ENCODE measurements at places on chromosomes 5 and 9.

DNA sequence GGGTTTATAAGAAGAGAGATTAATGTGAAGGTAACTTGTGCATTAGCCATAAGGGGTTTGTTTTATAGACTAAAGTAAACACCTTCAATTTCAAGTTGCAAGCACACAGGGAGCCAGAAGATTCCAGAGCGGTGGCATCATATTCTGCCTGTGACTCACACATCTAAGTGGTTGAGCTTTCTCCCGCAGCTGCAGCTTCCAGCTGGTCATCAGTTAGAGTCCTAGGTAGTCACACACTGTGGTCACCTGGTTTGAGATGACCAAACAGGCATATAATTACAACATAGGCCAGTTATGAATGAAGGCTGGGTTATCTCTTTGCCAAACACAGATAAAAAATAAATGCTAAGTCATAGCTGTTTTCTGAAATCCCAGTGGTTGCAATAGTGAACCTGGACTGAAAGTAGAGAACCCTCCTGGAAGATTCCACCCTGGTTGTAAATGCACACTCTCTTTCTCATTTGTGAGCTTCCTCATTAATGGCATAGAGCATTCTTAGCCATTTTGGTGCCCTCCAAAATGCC lies 171.3 kb downstream of the GDNF start:
- no peak for DNase-seq

DNA sequence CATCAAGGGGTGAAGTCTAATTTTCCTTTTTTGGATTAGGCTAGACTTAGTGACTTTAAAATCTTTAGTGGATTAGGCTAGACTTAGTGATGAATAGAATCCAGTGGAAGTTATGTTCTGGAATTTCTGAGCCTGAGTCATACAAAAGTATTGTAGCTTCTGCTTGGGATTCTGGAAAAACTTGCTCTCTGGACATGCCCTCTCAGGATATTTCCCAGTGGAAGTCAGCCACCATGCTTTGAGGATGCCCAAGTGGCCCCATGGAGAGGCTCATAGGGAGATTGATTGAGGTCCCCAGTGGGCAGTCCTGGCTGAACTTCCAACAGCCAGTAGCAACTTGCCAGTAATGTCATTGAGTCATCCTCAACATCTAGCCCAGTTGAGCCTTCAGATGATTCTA lies 112.4 kb upstream of the PRLR start:
- no peak for DNase-seq

DNA sequence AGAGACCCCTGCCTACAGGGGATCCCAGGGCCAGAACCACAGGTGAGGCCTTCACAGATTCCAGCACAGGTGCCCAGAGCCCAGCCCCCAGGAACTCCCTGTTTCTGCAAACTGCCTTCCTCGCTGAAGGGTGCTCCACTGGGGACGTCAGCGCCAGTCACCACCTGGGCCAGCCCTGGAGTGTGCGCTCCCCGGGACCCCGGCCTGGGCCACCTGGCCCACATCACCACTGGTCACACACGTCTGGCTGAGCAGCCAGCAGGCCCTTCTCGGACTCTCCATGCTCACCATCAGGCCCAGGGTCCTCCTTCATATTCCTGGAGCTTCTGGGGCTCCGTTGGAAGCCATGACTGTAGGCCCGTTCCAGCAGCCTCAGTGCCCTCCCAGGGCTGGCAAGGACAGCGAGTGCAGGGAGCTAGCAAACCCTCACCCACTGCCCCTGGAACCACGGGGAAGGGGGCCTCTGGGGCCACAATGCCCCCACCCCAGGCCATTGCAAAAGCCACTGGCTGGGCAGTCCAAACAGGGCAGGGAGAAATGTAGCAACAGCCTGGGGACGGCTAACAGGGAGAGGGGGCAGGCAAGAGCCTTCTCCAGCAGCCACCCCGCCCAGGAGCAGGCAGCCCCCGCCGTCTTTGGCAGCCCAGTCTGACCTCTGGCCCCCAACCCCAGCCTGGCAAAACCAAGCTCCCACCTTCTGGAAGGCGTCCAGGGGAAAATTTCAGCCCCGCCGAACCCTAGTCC lies 1.3 kb downstream of the AGPAT2 start:
- DNase-seq, result no peak

- DNase-seq, result no peak
These were observed 842 bp upstream of the FEM1C start for GRCh38 chr5:115545351-115545882.

GRCh38 chr5:123113136-123113535 lies 24.1 kb downstream of the PRDM6 start:
- no peak for DNase-seq

GRCh38 chr9:18906656-18907395 lies 126.2 kb downstream of the SAXO1 start:
- no peak for DNase-seq

DNA sequence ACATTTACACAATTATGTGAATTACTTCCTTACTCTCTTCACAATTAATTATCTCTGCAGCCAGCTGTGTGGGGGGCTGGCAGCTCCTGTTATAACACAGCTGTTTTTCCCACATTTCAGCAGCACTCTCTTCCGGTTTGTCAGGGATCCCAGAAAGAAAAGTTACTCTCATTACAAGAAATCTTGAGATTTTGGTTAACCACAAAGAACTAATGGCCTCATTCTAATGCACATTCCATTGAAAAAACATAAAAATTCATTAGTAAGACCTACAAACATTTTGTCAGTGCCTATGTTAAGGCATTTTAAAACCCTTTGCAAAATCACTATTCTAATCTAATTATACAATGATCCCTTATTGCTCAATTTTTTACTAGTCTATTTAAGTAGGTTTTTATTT lies 64.1 kb downstream of the PDE4D start:
- DNase-seq, result no peak

DNA sequence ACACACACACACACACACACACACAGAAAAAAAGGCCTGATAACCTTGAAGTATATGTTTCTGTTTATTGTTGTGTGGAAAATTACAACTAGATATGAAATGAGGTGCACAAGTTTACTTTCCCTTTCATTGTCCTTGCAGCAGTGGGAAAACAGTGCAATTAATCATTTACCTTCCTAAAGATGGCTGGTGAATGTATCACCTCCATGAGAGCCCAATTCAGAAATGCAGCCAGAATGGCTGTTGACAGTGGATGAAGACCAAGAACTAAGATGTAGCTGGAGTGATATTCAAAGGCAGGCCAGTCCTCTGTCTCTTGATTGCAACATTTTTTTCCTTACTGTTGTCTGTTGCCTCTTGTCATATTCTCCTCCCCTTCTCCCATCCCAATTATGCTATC lies 49.6 kb upstream of the EIF4EBP3 start:
- DNase-seq, result no peak
